ENCODE measurements at places on chromosomes 16 and 17.

GRCh38 chr16:55031481-55031880 lies 100.8 kb downstream of the IRX5 start:
- no peak for DNase-seq

DNA sequence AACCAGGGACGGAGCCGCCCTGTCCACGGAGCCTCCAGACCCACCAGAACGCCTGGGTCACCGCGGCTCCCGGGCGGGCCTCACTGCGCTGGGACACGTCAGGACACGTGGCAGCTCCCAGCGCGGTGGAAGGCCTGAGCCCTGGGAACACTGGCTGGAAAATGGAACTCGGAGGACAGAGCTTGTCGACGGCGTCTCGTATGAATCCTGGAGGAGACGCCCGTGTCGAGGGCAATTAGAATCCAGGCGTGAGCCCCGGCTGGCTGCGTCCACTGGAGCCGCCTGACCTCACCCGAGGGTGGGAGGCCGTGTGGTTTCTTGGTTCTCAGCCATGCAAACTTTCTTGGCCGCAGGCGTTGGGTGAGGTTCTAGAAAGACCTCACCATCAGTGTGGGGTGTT lies 173.9 kb downstream of the LAT start:
- DNase-seq: no peak

DNA sequence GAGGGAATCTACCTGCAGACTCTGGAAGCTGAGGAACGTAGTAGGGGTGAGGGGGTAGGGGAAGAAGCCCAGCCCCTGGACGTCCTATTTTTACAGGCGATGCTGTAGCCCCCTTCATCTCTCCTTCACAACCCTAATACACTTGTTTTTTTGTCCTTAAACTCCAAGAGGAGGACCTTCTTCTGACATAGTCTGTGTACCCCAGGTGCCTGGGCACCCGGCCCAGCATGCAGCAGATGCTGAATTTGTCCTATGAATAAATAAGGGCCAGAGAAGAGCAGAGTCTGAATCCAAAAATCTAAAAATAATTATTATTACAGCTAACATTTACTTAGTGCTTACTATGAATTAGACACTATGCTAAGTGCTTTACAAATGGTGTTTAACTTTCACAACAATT lies 5.1 kb downstream of the KIF18B start:
- no peak for DNase-seq

- no peak for DNase-seq
Observed at GRCh38 chr17:28812748-28813377, 29.7 kb downstream of the FAM222B start.

GRCh38 chr17:60169921-60170817 lies 20.4 kb downstream of the CA4 start:
- DNase-seq: peak; percentile 9
